ENCODE measurements at places on chromosomes 2 and 18. TPM values are rescaled to one million over a fixed set of nuclear protein-coding genes. Genes with fewer than 3 reads are reported as not detected.

DNA sequence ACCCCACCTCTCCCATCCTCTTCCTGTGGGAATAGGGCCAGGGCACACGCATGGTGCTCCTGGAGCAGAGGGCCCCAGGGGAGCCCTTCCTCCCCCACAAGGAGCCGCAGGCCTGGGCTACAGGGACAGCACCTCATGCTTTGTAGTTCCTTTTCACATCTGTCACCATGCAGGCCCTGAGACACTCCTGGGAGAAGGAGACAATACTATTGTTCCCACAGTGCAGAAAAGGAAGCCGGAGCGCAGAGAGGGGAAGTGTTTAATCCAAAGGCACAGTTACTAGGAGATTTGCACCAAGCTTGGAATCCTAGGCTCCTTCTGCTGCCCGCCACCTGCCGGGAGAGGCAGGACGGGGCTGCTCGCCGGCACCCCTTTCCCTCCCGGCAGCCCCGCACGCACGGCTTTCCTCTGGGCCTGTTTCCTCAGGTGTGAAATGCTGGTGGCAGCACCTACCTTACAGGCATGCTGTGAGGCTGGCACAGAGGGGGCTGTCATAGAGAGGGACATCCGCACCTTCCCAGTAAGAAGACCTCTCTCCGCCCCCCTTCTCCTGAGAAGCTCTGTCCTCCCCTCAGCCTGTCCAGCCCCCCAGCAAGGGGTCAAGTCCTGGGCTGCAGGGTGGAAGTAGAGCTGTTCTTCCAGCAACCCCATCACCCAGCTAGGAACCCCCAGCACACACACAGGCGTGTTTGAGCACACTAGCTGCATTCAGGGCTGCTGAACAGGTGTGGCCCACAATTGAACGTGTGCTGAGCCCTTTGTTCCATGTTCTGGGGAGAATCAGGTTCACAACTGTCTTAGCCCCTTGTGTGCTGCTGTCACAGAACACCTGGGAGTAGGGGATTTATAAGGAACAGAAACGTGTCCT lies 62.6 kb downstream of the SMAD7 start:
- no peak for DNase-seq

DNA sequence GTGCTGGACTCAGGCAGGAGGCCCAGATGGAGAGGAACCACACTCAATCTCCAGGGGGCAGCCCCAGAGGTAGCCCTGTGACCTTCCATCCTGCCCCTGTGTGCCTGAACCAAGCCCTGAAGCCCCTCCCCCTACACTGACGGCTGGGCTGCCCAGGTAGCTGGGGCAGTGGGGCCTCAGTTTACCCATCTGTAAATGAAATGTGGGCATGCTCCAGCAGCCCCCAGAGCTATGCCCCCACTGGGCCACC lies 15.8 kb downstream of the CROCC2 start:
- DNase-seq = no peak

DNA sequence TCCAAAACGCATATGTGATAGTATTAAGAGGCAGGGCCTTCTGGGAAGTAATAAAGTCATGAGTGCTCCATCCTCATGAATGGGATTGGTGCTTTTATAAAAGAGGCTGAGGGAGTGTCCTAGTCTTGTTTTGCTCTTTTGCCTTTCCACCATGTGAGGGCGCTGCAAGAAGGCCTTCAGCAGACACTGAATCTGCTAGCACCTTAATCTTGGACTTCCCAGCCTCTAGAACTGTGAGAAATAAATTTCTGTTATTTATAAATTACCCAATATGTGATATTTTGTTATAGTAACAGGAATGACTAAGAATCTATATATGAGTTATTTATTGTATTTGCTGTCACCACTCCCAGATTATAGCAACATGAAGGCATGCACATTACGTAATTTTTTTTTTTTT lies 63.5 kb downstream of the PLA2R1 start:
- no peak for DNase-seq

DNA sequence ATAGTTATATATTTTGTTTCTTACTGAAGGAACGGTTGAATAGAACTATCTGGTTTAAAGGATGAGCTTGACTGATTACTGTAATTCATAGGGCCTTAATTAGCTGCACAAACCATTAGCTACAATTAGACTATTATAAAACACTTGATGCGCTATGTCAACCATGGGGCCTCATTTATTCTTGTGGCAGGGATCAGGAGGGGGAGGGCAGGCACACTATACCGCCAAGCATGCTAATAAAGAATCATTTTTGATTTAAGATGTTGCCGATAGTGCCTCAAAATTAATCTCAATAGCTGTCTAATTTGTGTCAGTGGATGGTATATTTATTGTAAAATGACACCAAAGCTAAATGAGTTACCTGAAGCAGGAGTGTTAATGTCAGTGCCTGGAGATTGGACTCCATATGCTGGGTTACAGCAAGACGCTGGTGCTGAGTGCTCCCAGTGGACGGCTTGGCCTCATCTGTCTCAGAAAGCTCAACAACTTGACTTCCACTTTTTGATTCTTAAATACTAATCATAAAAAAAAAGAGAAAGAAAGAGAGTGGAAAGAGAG lies 1007.0 kb upstream of the CELF4 start:
- DNase-seq = no peak

DNA sequence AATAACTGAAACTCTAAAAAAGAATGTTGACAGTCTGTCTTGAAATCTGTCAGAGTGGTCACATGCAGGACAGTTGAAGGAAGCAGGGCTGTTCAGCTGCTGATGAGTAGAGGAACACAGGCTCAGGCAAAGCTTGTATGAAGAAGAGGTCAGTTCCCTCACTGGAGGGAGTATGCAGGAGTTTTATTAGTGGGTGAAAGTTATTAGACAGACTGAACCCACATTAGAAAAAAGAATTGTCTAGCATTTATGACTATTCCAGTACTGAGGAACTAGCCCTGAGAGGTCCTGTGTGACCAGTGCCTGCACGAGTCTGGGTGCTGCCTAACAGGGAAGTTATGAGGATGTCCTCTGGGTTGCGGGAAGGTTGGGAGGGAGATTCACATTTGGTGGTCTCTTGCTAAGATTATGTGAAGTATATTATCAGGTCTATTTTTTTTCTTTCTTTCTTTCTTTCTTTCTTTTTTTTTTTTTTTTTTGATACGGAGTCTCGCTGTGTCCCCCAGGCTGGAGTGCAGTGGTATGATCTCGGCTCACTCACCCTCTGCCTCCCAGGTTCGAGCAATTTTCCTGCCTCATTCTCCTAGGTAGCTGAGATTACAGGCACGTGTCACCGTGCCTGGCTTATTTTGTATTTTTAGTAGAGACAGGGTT lies 9.6 kb downstream of the TET3 start:
- DNase-seq = no peak

GRCh38 chr2:216498070-216498378 lies 620 bp upstream of the RPL37A start:
- DNase-seq = no peak

- no peak for DNase-seq
Measured at GRCh38 chr18:45169610-45170009, 445.7 kb upstream of the SLC14A2 start.

GRCh38 chr2:103289105-103289725 lies 527.4 kb downstream of the TMEM182 start:
- peak; percentile 9 for DNase-seq

DNA sequence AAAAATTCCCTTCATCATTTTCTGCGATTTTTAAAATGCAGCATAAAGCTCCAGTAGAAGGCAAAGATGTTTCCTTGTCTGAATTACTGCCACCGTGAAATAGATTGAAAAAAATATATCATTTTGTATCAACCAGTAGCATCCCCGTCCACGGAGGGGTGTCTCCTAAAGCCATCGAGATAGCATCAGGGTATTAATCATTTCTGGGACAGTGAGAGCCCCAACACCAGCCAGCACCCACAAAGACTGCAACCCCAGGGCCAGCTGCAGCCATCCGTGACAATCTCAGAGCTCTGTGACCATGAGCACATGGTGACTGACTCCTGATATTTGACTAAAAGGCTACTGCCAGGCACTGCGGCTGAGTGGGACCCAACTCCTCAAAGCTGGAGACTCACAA lies 64.1 kb upstream of the SIX3 start:
- no peak for DNase-seq

DNA sequence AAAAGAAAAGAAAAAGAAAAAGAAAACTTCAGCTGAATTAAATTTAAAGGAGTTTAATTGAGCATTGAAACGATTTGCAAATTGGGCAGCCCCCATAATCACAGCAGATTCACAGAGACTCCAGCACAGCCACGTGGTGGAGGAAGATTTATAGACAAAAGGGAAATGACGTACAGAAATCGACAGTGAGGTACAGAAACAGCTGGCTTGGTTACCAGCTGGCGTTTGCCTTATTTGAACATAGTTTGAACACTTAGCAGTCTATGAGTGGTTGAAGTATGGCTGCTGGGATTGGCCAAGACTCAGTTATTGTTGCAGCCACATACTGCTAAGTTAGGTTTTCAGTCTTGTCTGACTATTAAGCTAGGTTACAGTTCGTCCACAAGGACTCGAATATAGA lies 312.2 kb upstream of the SLC14A2 start:
- no peak for DNase-seq

DNA sequence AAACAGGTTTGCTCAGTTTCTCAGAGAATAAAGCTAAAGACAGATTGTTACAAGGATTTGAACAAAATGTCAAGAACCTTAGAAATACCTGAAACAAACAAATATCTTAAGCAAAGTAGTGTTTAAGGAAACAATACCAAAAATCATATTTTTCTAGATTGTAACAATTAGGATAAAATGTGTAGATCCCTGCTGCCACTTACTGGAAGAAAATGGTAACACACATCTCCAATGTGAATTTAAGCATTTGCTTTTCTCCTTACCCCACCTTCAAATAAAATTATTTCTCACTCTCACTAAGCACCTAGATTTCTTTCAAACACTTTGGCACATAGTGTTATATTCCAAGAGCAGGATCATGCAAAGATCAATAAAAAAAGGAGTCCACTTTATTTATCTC lies 34.9 kb downstream of the SUCLG1 start:
- no peak for DNase-seq

GRCh38 chr18:11570769-11571412 lies 38.5 kb upstream of the SLC35G4 start:
- DNase-seq = no peak

DNA sequence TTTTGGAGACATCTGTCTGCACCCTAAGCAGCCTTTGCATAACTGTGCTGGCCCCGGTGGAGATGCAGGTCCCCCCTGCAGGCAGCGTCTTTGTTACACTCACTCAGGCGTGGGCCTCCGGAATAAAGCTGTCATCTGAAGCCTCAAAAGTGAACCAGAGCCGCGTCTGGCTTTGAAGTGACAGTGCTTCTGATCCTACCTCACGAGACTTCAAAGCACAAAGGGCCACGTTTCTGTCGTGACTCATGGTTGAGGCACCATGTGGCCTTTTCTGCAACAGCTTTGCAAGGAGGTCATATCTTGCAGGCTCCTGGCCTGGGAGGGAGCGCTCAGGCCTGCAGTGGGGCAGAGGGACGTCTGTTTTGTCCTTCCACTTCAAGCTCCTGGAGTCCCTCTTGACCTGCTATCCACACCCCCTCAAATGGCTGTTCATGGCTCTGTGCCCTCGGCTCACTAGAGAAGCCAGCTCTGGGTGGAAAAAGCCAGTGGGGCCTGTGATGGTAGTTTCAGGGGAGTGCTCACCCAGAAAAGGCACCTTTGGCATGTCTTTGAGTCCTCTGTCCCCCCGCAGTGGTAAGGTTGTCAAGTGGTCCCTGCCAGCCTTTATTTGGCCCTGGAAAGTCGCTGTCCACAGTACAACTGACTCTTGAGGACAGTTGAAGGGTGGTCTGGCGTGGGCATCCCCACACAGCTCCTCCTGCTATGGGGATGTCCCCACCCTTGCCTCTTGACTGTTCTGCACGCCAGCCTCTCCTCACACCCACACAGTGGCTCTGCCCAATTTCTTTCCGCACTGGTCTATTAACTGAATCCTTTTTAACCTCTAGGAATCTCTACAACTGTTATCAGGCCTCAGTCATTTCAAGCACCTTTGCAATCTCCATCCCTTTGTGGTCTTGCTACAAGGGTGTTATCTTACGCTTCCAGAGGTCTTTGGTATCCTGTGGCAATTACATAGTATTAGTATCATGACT lies 19.3 kb downstream of the GPR55 start:
- no peak for DNase-seq

GRCh38 chr18:71168557-71169145 lies 879.8 kb downstream of the SOCS6 start:
- no peak for DNase-seq

GRCh38 chr2:197704434-197705120 lies 592 bp upstream of the MARS2 start:
- DNase-seq = no peak

DNA sequence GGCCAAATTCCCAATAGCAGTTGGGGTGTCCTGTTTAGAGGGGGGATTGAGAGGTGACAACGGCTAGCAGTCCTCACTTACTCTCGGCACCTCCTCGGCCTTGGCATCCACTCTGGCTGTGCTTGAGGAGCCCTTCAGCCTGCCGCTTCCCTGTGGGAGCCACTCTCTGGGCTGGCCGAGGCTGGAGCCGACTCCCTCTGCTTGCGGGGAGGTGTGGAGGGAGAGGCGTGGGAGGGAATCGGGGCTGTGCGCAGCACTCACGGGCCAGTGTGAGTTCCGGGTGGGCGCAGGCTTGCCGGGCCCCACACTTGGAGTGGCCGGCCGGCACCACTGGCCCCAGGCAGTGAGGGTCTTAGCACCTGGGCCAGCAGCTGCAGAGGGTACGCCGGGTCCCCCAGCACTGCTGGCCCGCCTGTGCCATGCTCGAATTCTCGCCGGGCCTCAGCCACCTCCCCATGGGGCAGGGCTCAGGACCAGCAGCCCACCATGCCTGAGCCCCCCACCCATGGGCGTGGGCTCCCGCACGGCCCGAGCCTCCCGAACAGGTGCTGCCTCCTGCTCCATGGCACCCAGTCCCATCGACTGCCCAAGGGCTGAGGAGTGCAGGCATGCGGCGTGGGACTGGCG lies 705.9 kb upstream of the ZNF804A start:
- no peak for DNase-seq

DNA sequence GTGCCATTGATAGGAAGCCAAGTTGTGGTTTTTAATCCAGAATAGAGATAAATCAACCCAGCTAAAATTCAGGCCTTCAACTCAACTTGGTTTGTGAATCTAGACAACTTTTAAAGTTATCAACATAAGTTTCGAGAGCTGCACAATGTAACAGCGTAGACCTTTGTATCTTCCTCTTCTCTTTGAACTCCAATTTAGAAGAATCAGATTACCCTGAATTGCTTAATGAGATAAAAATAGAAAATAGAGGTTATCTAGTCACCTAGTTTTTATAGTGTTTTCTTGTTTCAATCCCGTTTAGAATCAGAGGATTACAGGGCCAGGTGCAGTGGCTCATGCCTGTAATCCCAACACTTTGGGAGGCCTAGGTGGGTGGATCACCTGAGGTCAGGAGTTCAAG lies 12.3 kb downstream of the MOGAT1 start:
- DNase-seq = no peak

REG3G gene
- polyA plus RNA-seq = not detected

HDHD2 gene
- 18.6 TPM for polyA plus RNA-seq

AGXT gene
- polyA plus RNA-seq = not detected

WDPCP gene
- 7.5 TPM for polyA plus RNA-seq

HTR2B gene
- 0.11 TPM for polyA plus RNA-seq

Data from forelimb muscle (tissue), 1 donor.